ENCODE measurements at places on chromosomes 1 and 21.

DNA sequence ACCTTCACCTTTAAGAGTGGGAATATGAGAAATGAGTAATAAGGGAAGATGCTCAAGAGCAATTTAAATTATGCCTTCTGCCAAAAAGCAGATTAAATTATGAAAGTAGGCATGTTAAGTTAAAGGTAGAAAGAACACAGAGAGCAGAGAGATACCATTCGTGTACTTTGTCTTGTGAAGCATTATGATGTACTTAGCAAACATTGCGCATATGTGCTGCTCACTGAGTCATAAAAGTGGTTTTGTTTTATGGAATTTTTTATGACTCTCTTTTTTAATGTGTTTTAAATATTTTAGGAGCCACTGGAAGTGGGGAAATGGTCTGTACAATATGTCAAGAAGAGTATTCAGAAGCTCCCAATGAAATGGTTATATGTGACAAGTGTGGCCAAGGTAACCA is 35.3 kb downstream of the MTF2 start:
- no peak for DNase-seq

GRCh38 chr1:61378494-61379180 is 296.3 kb downstream of the NFIA start:
- no peak for DNase-seq

DNA sequence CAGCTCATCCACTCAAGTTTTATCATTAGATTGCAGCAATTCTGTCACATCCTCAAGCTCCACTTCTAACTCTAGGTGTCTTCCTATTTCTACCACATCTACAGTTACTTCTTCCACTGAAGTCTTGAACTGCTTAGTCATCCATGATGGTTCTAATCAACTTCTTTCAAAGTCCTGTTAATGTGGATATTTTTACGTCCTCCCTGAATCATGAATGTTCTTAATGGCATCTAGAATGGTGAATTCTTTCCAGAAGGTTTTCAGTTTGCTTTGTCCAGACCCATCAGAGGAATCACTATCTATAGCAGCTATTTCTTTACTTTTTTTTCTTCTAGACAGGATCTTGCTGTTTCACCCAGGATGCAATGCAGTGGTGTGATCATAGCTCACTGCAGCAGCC is 78.0 kb upstream of the RNPC3 start:
- no peak for DNase-seq

- no peak for DNase-seq
These were observed 4.4 kb downstream of the TGFB2 start for GRCh38 chr1:218349348-218350034.

DNA sequence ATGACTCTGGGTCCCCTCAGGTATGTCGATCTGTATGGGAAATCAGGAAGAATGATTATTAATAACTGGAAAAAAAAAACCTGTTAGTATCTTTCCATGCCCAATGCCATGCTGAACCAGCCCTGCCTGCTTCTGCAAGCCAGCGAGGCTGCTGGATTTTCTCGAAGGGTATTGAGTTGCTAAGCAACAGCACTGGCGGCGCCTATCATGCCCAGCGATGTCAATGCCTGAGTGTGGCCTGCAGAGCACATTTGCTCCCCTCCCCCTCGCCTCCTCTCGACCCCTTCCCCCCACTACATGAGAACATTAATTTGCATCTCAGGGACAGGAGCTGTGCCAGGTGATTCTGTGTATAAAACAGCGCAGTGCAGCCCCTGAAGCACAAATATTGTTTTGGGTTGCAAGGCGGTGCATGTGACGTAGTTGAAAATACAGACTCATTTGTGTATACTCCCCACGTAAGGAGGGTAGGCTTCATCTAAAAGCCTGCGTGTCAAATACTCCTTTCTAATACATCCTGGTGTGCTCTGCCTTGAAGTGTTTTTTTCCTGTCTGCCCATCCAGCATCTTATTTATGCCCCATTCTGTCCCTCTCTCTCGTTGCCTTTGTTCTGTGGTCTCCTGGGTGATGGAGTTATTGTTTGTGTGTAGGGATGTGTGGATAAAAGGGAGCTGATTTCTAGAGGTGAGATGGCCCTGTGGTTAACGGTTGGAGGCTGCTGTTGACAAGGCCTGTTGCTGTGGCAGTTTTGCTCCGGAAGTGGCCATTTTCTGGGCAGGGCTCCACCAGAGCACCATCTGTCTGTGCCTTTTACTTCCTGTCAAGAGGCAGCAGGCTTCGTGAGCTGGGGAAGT is 32.7 kb upstream of the ATP5PO start:
- no peak for DNase-seq

DNA sequence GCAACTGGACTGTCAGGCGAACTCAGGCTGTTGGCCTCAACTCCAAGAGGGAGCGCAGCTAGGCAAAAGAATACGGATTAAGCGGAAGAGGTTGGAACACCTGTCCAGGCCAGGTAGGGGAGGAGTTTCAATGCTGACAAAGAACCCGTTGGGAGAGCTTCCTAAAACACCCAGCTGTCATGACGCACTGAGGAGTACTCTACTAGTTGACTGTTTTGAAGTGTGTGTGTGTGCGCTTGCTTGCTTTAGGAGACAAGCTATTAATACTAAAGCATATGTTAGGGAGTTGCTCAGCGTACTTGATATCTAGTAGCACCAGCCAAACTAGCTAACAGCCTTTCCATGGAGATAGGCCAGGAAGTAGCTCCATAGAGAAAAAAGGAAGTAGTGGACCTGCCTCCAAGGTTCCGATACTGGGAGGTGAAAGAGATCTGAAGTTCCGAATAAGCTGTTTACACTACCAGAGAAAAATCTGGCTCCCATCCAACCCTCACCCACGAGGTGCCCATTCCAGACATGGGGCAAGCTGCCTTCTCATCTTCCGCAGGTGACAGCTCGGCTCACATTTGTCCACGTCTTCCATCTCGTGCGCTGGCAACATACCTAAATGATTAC is 974 bp upstream of the FNBP1L start:
- DNase-seq: peak; percentile 25

GRCh38 chr1:50936321-50936720 is 23.7 kb downstream of the FAF1 start:
- peak; percentile 42 for DNase-seq

- peak; percentile 85 for DNase-seq
These were observed 773 bp downstream of the IFNGR2 start for GRCh38 chr21:33403786-33404585.

GRCh38 chr1:159214149-159214760 is 9.6 kb downstream of the ACKR1 start:
- peak; percentile 73 for DNase-seq

GRCh38 chr1:30929944-30930525 is 21.5 kb upstream of the SDC3 start:
- DNase-seq: no peak

GRCh38 chr1:89763649-89763986 is 57.2 kb upstream of the LRRC8D start:
- no peak for DNase-seq

GRCh38 chr1:157135070-157135469 is 3.1 kb downstream of the ETV3 start:
- no peak for DNase-seq

DNA sequence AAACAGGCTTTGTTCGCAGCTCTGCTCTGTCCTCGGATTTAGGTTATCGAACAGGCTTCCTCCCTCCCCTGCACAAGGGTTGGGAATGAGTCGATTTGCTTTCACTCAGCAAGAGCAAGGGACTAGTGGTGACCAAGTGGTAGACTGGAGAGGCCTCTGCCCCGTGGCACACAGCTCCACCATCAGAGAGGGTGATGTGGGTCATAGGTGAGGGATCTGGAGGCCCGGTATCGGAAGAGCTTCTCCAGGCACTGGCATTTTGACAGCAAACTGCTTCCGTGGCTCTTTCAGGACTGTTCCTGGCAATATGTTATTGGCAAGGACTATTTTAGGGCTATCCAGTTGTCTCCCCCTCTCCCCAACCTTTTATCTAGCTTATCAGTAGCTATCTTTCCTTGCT is 3.1 kb upstream of the ELF3 start:
- DNase-seq: no peak

GRCh38 chr1:75519651-75520427 is 91.1 kb downstream of the SLC44A5 start:
- DNase-seq: no peak

- no peak for DNase-seq
These were observed 63.8 kb upstream of the PRDX6 start for GRCh38 chr1:173413271-173413707.

- DNase-seq: no peak
These were observed 250.9 kb upstream of the SGIP1 start for GRCh38 chr1:66282891-66283621.

DNA sequence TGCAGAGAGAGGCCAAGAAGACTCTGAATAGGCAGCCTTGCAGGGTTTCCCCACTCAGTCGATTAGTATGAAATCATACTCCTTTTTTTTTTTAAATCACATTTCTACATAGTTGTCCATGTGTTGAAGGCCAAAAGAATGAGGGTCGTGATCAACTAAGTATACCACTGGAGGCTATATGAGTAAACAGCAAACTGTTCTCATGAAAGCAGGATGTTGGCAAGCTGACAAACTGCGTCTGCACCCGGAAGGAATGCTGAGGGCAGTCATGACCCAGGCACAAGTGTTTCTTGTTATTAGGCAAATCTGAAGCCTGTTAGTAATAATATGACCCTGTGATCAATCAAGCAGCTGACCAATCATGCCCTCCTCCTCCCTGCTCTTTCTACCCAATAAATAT is 213.2 kb downstream of the USH2A start:
- DNase-seq: peak; percentile 59

DNA sequence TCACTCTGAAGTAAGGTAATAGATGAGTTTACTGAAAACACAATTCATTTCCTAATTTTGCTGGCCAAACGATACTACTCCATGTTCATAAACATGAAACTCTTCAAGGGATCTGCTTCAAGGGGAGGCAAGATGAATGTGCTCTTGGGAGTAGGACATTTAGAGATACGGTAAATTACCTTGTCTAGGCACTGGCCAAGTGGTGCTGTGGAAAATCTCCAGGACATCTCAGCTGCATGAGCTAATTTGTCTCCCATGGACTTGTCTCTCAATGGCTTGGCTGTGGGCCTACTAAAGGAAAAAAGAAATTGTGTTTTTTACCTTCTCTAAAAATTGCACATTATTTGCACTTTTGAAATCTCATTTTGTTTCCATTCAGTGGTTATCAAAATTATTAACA is 780.6 kb downstream of the LTN1 start:
- no peak for DNase-seq

- peak; percentile 69 for DNase-seq
These were observed 263.7 kb upstream of the SGIP1 start for GRCh38 chr1:66270119-66270812.

- no peak for DNase-seq
These were observed 64.2 kb downstream of the SLX9 start for GRCh38 chr21:45004059-45004422.

DNA sequence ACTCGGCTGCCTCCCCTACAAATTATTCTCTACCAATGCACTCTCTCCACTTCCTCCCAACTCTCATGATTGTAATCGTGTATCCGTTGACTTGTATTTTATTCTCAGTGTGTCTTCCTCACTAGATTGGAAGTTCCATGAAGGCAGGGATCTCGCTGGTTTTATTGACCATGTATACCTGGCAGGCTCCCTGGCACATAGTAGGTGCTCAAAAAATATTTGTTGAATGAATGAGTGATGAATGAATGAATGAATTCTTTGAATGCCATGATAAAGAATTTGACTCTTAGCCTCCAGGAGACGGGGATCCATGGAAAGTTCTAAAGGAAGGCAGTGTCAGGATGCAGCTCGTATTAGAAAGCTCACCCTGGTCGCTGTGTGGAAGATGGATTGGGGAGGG is 28.8 kb upstream of the WASF2 start:
- DNase-seq: no peak

- DNase-seq: no peak
These were observed 4.9 kb upstream of the OPRD1 start for GRCh38 chr1:28807046-28807445.

- no peak for DNase-seq
These were observed 201.6 kb upstream of the NEGR1 start for GRCh38 chr1:72483846-72484357.

DNA sequence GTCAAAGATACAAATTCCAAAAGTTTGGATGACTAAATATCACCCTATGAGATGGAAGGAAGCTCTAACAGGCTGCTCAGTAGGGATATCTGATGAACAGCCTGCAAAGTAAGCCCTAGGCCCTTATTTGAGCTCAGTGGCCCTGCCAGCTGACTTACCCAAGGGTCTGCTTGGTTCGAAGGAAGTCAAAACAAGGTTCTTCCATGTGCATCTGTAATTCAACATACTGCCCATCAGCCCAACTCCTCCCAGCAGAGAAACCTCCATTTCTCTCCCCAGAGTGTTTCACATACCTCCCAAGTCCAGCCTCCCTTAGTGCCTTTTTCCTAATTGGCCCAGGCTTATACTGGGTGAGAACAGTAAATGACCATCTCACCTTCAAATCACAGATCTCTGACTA is 86.6 kb downstream of the NRDC start:
- no peak for DNase-seq

DNA sequence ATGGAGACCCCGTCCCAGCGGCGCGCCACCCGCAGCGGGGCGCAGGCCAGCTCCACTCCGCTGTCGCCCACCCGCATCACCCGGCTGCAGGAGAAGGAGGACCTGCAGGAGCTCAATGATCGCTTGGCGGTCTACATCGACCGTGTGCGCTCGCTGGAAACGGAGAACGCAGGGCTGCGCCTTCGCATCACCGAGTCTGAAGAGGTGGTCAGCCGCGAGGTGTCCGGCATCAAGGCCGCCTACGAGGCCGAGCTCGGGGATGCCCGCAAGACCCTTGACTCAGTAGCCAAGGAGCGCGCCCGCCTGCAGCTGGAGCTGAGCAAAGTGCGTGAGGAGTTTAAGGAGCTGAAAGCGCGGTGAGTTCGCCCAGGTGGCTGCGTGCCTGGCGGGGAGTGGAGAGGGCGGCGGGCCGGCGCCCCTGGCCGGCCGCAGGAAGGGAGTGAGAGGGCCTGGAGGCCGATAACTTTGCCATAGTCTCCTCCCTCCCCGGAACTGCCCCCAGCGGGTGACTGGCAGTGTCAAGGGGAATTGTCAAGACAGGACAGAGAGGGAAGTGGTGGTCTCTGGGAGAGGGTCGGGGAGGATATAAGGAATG is 505 bp downstream of the LMNA start:
- DNase-seq: no peak

- no peak for DNase-seq
These were observed 1173.4 kb downstream of the AMY1C start for GRCh38 chr1:104923075-104923474.

DNA sequence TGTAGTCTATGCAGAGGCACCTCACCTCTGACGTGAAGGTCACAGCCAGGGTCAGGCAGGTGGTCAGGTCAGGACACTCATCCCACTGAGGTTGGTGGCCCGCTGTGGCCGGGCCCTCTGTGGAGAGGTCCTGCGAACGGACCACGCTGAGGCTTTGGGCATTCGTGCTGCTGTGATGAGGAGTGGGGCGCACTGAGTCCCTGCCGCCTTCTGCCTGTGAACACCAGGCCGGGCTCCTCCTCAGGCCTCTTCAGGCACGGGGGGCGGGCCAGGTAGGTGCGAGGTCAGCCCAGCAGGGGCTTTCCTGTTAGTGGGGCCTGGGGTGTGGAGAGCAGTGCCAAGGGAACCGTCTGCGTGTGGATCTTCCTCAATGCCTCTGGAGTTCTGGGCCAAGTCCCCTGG is 39.0 kb downstream of the COQ8A start:
- DNase-seq: no peak

All from adipocyte (in vitro differentiated cells).